ENCODE measurements at places on chromosomes 3 and 15.

GRCh38 chr3:55964491-55964985, 477.4 kb upstream of the WNT5A start:
- DNase-seq, result no peak

DNA sequence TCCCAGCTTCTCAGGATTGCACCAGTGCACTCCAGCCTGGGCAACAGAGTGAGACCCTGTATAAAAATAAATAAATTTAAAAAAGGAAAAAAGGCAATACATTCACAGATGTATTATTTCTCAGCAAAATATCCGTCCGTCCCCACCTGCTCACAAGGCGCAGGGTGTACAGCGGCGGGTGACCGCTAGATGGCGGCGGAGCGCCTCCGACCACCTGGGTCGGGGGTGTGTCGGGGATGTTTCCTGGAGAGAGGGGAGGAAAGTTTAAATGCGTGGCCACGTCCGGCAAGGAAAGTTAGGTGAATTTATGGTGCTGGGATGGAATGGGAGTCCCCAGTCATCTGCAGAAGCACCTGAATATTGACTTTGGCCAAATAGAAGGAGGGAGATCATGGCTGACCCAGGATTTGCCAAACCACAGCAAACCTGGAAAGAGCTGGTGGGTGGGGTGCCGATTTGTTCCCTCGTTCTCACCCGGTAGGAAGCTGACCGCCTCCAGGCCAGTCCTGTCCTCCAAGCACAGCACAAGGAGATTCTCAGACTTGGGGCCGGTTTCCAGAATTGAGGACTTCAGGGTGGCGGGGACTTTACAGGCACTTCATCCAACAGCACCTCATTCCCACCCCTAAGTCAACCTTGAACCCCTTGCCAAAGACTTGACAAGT, 88.3 kb downstream of the TMEM266 start:
- DNase-seq, result no peak

DNA sequence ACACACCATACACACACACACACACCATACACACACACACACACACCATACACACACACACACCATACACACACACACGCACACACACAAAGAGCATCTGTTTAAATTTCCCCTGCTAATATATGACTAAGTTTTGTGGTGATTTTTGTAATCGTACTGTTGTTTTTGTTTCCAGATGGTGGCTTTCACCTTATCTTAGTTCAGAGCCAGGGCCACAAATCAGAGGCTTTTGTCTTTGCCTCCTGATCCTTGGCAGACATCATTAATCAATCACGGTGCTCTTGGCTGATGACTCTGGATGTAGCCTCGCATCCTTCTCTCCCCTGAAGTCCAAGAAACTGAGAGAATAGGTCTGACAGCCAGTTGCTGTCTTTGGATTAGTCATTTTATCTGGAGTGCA, 52.1 kb downstream of the EDEM1 start:
- DNase-seq, result no peak

DNA sequence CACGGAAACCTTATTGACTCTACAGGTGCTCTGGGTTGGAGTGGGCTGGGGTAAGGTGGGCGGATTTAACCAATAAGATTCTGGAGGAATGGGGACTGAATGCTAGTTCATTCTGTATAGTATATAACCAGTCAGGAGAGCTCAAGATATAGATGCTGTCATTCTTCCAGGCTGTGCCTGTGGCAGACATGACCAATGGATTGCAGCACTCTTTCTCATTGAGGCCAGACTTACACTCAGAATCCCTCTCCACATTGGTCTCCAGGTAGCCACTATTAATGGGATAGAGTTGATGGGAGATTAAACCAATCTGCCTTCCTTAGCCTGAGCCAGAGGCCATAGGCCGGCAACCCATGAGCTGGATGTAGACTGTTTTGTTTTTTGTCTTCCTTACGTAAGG, 82.8 kb upstream of the MEF2A start:
- no peak for DNase-seq

GRCh38 chr3:72340476-72341379, 507.5 kb downstream of the SHQ1 start:
- no peak for DNase-seq

DNA sequence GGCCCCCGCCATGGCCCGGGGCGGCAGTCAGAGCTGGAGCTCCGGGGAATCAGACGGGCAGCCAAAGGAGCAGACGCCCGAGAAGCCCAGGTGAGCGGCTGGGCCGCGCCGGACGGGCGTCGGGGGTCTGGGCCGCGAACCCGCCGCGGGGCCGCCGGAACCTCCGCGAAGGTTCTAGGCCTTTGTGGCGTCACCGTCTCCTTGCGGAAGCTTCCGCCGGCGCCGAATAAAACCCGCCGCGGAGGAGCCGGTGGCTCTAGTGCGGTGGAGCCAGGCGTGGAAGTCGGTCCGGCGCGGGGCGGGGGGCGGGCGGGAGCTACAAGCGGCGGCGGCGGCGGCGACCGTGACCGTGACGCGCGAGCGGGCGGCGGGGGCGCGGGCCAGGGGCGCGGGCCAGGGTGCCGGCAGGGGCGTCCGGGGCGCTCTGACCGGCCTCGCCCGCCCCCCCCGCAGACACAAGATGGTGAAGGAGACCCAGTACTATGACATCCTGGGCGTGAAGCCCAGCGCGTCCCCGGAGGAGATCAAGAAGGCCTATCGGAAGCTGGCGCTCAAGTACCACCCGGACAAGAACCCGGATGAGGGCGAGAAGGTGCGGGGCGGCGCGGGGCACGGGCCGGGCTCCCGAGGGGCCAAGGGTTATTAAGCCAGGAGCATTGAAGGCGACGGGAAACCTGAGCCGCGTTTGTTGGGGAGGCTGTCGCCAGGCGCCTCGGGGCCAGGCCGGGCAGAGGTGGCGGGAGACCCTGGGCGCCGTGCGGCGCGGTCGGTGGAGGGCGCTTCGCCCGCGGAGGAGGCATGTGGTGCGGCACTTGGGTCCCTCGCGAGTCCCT, at the start of gene DNAJA4:
TSS of gene DNAJA4 (plus strand) at position 259 of the 833 bp plus-strand sequence. CDS start at position 461, 202 bp downstream.
- no peak for DNase-seq

GRCh38 chr15:57637846-57638245, 46.1 kb downstream of the MYZAP start:
- DNase-seq, result no peak

GRCh38 chr3:78887029-78887428, 880.8 kb downstream of the ROBO1 start:
- no peak for DNase-seq

DNA sequence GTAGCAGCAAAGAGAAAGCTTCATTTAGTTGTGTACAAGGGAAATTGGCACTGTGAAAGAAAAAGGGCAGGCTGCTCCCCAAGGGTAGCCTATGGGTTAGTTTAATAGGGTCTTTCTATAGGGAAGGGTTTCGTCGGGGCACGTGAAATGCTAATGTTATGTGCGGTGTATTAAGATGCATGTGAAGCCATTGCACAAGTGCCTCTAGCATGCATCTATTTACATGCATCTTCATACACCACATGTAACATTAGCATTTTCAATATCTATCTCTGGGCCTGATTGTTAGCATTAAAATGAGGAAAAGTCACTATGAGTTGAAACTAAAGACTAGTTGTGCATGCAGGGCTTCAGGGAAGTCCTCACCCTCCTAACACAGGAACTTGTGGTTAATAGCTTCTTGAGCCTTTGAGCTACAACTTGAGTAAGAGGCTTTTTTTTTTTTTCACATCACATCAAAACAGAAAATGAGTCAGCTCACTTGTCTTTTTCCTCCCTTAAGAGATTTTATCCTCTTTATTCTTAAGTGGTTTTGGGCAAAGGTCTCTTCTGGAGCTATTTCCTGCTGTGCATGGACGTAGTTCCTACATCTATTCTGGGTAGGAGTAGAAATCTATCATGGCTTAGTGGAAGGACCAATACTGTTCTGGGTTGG, 613.4 kb downstream of the ZPLD1 start:
- DNase-seq, result no peak

- no peak for DNase-seq
These were observed 13.7 kb downstream of the C15orf39 start for GRCh38 chr15:75215107-75216004.

GRCh38 chr3:183227586-183227985, 25.5 kb upstream of the B3GNT5 start:
- no peak for DNase-seq

DNA sequence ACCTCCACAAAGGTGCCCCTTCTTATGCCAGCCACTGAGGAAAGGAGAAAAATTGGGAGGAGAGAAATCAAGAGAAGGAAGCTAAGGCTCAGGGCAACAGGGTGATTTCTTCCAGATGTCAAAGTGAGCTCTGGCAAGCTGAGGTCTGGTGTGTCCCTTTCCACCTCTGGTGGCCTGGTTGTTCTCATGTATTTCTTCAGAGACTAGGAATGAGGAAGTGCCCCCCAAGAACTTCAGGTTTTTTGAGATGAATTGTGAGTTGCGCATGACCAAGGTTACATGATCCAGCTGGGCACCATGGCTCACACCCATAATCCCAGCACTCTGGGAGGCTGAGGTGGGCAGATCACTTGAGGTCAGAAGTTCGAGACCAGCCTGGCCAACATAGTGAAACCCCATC, 5.6 kb downstream of the RAB6B start:
- no peak for DNase-seq

GRCh38 chr3:32820430-32820829, 2.6 kb downstream of the TRIM71 start:
- no peak for DNase-seq

- DNase-seq, result no peak
These were observed 1449.0 kb downstream of the OTOL1 start for GRCh38 chr3:162945626-162946025.

DNA sequence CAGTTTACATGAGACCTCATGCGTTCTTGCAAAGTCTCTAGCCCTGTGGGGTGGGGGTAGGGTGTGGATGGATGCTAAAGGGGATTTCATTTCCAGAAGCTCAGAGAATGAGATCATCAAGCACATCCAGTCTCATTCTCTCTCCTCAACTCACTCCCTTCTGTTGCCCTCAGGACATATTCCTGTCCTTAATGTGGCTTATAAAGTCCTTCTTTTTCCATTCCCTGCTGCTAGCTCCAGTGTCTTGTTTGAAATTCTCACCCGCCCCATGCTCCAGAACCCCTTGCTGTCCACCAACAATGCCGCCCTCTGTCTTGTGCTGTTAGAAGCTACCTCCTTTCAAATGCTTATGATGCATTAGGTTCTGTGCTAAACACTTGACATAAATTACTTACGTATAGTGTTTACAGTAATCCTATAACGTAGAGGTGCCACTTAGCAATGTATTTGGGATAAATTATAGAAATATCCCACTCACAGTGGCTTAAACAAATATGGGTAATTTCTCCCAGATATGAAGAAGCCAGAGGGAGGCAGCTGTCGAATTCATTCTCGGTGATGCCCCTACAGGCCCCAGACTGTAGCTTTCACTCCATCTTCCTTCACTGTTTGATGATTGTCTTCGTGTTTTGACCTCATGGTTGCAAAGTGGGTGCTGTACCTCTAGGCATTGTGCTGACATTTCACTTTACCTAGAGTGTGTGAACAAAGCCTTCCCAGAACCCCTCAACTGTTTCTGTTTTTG, 273.1 kb upstream of the TBL1XR1 start:
- peak; percentile 34 for DNase-seq

GRCh38 chr3:128681369-128681829, 30.8 kb upstream of the RPN1 start:
- no peak for DNase-seq

DNA sequence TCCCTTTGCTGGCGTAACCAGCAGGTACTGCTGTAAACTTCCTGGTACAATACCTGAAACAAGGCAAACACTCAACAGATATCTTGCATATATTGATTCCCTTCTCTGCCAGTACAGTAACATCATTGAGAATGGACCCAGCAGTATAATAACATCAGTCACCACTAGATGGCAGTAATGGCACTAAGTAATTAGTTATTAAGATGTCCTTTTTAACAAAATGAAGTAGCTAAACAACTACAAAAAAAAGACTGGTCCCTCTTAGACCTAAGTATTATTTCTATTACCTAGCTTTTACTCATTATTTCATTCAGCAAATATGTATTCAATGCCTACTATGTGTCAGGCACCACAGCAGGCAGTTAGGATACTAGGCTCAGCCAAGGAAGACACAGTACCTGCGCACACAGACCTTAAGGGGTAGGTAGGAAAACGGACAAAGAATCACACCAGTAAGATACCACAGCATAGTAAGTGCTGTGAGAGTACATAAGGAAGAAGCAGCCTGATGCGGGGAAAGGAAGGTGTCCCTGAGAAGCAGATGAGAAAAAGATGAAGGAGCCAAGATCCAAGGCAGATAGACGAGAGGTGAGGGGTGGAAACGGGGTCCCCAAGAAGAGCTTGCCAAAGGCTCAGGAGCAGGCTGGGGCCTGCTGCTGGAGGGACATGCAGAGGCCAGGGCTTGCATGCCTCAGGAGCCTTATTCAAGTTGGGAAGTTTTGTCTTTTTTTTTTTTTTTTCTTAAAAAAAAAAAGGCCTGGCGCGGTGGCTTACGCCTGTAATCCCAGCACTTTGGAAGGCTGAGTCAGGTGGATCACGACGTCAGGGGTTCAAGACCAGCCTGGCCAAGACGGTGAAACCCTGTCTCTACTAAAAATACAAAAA, 102.7 kb upstream of the CHD2 start:
- no peak for DNase-seq

DNA sequence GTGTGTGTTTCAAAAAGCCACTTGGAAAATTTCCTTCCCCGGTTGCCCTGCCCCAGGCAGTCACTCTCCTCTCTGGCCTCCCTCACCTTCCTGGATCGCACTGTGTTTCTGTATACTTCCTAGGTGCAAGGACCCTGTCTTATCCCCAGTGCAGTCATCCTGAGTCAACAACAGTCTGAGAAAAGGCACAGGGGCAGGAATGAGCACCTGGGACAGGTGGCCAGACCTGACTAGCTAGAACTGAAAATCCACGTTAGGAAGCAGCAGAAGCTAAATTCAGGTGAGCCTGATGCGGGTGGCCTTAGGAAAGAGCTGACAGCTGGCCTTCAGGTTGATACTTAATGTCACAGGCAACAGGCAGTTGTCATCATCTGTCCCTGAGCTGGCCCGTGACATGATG, 62.9 kb upstream of the VGLL4 start:
- no peak for DNase-seq

DNA sequence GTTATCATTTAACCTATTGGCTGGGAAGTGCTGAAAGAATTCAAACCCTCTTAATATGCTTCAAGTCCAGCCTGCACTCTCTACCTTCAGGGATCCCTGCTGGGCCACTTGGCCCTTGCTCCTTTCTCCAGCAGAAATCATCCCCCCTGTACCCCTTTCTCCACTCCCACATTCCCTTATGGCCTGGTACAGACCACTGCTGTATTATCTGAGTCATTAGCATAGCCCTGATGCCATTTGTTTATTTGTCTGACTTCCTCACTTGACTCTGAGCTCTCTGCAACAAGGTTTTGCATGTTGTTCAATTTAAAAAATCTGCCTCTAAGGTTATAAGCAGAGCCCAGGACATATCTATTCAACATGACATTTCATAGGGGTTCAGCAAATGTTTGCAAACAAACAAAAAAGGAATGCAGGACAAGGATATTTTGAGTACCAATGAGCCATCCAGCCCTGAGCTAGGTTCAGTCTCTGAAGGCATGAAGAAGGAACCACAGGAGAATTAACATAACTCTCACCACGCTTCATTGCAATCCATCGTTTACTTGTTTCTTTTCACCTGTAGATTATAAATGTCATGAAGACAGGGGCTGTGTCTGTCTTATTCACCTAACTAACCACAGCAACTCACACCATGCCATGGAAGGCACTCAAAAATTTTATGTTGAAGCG, 26.6 kb upstream of the HES1 start:
- DNase-seq, result no peak
